8988T (cell line): ENCODE measurements at places on chromosomes 5 and 9.

DNA sequence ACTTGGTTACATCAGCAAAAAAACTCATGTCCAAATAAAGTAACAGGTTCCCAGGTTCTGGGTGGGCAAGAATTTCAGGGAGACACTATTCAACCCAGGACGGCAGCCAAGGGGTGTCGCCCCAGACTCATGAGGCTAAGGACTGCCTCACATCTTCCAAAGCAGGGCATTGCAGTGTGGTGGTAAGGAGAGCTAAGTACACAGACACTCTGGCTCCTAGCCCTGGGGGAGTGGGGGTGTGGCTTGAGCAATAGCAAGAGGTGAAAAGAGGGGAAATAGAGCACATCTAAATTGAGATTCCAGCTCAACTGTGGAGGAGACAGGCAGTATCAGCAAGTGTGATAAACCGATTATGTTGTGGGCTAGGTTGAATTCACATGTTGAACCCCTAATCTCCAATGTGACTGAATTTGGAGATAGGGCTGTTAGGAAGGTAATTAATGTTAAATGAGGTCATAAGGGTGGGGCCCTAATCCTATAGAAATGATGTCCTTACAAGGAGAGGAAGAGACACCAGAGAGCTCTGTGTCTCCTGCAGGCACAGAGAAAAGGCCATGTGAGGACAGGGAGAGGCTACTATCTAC, 49.9 kb upstream of the MARCHF11 start:
- DNase-seq, result no peak

- DNase-seq, result no peak
Observed at GRCh38 chr9:79208791-79209396, 362.9 kb upstream of the TLE4 start.

DNA sequence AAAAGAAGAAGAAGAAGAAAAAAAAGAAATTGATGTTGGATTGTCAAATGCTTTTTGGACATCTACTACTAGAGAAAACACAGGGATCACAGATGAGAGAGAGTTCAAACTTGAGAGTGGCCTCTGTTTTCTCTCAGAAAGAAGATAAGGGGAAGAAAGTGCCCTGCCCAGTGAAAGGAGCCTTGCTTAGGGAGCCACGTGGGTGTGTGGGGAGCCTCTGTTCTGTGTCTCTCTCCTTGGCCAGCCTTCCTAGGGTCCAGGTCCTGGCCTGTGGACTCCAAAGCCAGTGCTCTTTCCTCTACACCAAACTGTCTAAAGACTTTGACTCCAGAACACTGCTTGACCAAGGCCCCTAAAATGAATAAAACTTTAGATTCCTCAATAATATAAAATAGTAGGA, 22.0 kb upstream of the COL15A1 start:
- no peak for DNase-seq

DNA sequence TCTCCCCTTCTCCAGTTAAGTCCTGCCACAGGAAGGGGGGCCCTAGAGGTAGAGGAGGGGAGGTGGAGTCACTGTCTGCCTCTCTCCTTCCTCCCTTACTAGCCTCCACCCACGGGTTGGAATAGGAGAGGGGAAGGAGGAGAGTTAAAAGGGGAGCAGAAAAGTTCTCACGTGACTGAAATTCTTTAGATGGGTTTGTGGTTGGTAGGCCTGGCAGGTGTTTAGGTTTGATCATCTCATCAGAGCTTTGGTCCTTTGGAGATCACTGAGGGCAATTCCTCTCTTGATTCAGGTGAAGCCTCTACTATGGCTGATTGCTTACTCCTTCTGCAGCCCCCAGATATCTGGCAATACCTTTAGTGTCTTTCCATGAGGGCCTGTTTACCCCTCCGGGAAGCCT, 24.9 kb upstream of the C5orf63 start:
- DNase-seq, result no peak

GRCh38 chr5:72523960-72524582, 16.9 kb upstream of the ZNF366 start:
- no peak for DNase-seq

GRCh38 chr5:147168578-147169327, 66.1 kb upstream of the STK32A start:
- DNase-seq, result no peak
